ENCODE measurements at places on chromosomes 2 and 18. TPM values are rescaled to one million over a fixed set of nuclear protein-coding genes. Genes with fewer than 3 reads are reported as not detected.

- H3K27ac ChIP-seq = no peak overlapping the region
- H3K4me3 ChIP-seq = no peak overlapping the region
- H3K4me1 ChIP-seq = peaks cover under 1% of the 10 kb centered on the region
- H3K36me3 ChIP-seq = no peaks in the 10 kb centered on the region
- no peaks in the 10 kb centered on the region for H3K27me3 ChIP-seq
- no peak for DNase-seq
Observed at GRCh38 chr2:134532537-134532936, 186.3 kb downstream of the TMEM163 start.

- H3K36me3 ChIP-seq = no peaks in the 10 kb centered on the region
- no peak overlapping the region for H3K27ac ChIP-seq
Observed at GRCh38 chr2:56749152-56749752, 565.5 kb downstream of the CCDC85A start.

The CDC42EP3 gene
- 20.4 TPM for total RNA-seq

GRCh38 chr2:191569025-191569424, 108.9 kb upstream of the NABP1 start:
- H3K36me3 ChIP-seq = no peaks in the 10 kb centered on the region
- no peaks in the 10 kb centered on the region for H3K27me3 ChIP-seq
- no peaks in the 10 kb centered on the region for H3K4me1 ChIP-seq
- H3K4me3 ChIP-seq = no peak overlapping the region
- no peak for DNase-seq
- no peak overlapping the region for H3K27ac ChIP-seq

The CELF4 gene
- 0.18 TPM for total RNA-seq

GRCh38 chr2:193869564-193869963, 1674.8 kb upstream of the TMEFF2 start:
- no peak for DNase-seq
- no peak overlapping the region for H3K4me3 ChIP-seq
- no peaks in the 10 kb centered on the region for H3K36me3 ChIP-seq
- H3K27me3 ChIP-seq = no peaks in the 10 kb centered on the region
- H3K4me1 ChIP-seq = no peaks in the 10 kb centered on the region
- no peak overlapping the region for H3K27ac ChIP-seq

Data from muscle of leg (tissue), 16 donors.